ENCODE measurements at places on chromosomes 6 and 20.
A peak's percentile ranks its signal among the peaks of the same experiment; 100 is the strongest.

DNA sequence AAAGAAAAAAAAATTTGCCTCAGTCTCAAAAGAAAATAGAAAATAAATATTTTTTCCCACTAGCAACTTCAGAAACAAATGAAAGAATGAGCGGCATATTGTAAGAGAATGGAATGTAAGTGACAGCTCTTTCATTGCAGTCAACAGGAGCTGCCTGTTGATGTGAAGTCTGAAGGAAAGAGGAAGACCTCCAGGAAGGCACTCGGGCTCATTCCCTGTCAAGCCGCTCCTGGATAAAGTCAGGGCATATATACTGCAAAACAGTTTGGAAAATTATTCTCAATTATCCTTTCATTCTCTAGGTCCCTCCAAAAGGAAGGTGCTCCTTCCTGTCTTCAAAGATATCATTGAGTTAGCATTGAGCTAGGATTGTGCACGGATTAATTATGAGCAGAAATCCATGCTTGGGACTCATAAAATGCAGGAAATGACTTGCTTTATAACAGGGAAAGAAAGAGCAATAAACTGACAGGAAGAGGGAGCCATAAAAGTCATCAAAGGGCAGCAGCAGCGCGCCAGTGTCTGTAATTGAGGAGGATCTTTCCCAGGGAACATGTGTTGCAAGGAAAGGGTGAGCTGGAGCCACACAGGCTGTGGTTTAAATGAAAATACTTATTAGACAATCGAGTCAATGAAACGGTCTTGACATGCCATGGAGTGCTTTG lies 218.2 kb downstream of the C6orf118 start:
- no peak for DNase-seq

DNA sequence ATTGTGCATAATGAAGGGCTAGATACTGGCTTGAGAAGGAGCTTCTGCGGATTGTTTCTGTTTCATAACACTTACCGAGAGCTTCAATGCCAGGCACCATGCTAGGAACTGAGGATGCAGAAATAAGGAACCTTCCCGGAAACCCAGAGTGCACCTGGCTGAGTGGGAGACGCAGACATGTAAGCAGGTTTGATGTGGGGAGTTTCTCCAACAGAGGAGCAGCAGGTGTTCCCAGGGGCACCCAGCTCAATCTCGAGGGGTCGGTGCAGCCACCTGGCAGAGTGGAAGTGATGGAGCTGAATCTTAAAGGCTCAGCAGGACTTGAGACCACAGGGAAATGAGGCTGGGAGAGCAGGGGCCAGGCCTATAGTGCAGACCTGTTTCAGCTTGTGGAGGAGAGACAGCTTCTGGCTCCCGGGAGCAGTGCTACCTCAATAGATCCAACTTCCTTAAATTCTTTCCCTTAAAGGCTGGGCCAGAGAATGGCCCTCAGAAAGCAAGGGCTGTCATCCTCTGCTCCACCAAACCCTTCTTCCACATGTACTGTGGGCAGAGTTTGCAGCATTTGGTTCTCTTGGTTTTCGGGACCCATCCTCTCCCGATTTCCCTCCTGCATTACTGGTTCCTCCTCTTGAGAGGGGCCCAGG lies 27.8 kb upstream of the SRC start:
- no peak for DNase-seq

- DNase-seq, result peak; percentile 77
Measured at GRCh38 chr6:29797135-29797534, 30.5 kb upstream of the HLA-G start.

GRCh38 chr20:58892141-58892931 lies 39.8 kb downstream of the GNAS start:
- DNase-seq, result peak; percentile 71

GRCh38 chr6:73180076-73180738 lies 45.1 kb downstream of the KHDC1L start:
- DNase-seq, result no peak

DNA sequence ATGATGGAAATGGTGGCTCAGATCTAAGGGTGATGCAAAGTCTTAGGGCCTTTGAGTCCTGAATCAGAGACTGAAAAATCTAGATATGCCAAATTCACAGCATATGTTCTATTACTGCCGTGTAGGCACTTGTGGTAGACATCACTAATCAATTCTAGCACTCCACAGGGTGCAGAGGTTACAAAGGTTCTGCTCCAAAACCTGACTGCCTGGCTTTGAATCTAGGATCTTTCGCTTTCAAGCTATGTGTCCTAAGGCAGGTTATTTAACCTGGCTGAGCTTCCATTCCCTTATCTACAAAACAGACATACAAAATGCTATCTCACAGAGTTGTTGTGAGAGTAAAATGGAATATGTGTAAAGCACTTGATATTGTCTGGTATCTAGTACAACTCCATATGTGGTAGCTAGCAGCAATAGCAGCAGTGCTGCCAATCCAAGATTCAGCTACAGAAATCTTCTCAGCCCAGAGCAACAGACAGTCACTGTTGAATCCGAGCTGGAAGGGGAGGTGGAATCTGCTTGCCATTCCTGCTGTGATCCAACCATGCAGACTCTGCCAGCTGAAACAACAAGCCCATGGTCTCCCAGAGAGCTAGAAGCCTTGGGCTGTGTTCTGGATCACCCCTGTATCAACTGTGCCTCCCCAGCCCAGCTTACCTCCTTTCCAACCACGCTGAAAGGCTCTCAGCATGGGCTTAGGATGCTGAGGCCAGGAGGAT lies 206.9 kb downstream of the TFAP2C start:
- no peak for DNase-seq

DNA sequence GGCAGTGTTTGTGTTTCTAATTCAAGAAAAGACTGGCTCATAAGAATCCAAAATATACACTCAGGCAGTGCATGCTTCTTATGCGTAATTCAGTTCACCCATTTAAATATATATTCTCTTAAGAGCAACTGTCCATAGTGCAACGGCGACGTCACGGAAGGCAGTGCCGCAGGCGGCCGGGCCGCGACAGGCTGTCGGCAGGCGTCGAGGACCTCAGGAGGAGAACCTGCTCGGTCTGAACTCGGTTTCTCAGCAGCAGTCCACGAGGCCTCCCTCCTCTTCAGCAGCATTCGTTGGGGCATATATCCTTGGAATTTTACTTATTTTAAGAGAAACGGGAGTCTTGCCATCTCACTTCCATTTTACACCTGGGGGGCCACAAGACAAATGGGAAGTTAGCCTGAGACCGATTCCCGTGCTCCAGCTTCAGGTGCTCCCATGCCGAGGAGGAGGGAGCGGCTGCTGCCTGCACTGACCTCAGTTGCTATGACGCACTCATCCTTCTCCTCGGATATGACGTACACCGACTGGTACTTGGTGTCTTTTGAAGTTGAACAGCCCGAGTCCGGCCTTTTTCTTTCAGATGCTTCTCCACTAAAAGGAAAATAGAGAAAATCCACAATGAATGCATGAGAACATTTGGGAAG lies 8.2 kb downstream of the DLL1 start:
- no peak for DNase-seq

- DNase-seq, result peak; percentile 42
Measured at GRCh38 chr20:12040261-12040660, 122.6 kb downstream of the BTBD3 start.

GRCh38 chr20:3037654-3038053 lies 5.8 kb upstream of the GNRH2 start:
- no peak for DNase-seq

GRCh38 chr20:50123418-50123817 lies 10.5 kb upstream of the UBE2V1 start:
- no peak for DNase-seq

DNA sequence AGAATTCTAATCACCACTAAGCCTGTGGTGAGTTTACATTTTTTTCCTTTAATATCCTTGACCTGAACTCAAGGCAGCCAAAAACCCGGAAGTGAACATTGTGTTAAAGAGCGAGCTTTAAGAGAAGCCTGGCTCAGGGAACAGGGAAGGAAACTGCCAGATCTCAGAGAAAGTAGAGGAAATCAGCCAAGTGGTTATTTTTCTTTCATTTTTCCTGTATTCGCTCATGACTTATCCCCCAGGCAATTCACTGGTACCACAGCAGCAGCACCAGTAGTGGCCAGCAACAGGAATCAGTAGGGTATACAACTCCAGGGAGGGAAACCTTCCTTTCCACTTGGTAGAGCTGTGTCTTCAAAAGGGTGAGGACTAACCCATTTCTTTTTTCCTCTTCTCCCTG lies 89.6 kb upstream of the HMGCLL1 start:
- DNase-seq, result no peak

GRCh38 chr6:24972311-24972958 lies 36.7 kb upstream of the RIPOR2 start:
- no peak for DNase-seq

- no peak for DNase-seq
Measured at GRCh38 chr6:36484736-36485135, 41.9 kb downstream of the KCTD20 start.

DNA sequence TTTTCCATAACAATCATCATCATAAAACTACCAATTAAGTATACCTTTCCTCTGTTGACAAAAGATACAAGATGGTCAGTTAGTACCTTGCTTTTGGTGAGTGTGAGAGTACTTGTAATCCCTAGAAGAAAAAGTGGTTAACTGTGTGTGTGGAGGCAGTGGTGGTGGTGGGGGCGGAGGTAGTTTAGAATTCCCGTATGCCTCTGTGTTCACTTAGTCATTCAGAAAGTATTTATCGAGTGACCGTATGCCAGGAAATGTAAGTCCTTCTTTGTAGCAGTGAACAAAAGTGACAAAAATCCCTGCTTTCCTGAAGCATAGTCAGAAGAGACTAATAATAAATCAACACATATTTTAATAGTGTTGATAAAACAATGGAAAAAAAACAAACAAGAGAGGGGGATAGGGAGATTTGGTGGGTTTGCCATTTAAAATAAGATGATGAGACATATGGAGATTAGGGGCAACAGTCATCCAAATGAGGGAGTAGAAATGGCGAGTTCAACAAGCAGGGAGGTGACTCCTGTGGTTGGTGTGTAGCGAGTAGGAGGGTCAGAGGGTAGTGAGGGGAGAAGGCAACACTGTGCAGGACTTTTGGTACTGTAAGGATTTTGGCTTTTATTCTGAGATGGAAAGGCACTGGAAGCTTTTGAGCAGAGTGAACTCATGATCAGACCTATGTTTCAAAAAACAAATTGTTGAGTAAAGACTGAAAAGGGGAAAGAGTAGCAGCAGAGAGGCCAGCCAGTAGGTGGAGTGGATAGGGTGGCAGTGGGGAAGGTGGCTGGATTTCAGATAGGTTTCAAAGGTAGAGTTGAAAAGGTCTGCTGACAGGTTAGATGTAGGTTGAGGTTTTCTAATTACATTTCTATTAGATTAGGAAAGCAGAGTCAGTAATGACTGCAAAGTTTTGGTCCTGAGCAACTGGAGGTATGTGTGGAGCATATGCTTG lies 40.3 kb upstream of the SIM1 start:
- DNase-seq, result peak; percentile 69

DNA sequence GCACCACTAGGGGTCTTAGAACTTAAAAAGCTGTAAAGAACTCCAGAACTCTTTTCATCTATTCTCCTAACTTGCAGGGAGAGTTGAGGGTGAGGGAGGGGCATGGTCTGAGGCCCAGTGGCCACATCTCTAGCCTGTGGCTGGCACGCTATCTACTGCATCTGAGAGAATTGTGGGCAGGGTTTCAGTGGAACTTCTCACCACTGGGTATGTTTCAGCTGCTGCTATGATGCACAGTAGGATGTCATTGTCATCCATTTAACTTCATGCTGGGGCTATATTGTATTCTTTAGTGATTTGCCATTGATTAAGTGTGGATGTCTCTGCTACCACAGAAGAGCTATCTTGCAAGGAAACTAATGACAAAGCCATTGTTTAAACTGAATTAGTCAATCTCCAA lies 4.5 kb downstream of the TMEM14A start:
- no peak for DNase-seq

DNA sequence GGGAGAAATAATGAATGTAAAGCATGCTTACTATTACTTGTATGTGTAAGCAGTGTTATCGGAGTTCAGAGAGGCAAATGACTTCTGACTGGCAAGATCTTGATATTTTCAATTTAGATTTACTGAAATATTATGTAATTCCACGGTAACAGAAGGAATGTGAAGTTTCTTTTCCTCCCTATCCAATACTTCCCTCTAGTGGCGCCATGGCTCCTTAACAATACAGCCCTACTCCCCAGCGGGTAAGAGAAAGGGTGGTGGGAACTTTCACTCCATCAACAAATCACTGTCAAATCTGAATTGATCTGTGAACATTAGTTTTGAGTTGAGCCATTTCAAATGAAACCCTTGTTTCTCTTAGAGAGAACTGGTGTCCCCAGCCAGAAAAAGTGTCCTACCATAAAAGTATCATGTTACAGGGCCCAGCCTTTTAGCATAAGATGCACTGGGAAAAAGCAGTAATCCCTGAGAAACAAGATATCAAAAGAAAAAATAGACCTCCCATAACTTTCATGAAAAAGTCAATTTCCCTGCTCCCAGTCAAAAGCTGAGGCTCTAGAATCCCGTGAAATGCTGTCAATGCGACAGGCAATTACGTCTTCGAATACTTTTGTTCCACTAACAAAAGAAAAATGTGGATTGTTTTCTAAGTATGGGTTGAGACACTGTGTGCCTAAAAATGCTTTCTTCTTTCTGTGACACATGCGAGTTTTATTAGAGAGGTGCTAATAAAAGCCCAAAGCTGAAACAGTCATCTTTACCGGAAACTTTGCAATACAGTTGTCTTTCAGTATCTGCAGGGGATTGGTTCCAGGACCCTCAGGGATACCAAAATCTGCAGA lies 12.9 kb downstream of the COX7A2 start:
- DNase-seq, result peak; percentile 48

- no peak for DNase-seq
Measured at GRCh38 chr20:2054911-2055310, 46.7 kb upstream of the STK35 start.

DNA sequence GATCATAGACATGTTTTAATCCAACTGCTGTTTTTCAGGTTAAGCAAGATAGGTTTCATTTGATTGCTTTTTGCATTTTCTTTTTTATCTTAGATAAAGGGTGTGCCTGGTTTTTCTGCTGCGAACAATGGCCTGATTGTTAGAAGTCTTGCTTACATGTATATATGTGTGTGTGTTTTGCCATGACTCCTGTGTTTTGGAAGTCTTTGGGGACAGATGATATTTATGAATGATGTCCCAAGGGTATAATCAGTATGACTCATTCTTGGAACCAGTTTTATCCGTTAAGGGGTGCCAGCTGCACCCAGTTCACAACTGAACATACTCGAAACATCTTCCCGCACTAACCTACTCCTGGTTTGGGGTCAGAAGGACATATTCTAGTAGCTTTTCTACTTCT lies 230.1 kb upstream of the SUPT3H start:
- peak; percentile 94 for DNase-seq

GRCh38 chr20:63408684-63409046 lies 47.5 kb upstream of the CHRNA4 start:
- DNase-seq, result no peak

DNA sequence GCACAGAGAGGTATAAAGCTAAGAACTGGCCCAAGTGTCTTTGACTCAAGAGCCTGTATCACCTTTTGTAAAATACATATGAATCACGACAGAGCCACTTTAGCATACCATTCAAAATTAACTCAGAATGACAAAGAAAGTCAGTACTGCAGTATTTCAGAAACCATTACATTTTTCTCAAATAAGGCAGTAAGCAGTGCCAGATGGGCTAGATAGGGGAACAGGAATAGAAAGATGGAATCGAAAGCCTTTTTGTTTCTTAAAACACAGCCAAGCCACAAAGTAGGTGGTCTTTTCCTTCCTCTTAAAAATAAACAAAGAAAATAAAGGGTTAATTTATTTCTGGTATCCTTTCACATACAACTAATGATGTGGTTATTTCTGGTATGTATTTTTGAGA lies 10.3 kb downstream of the CLDN20 start:
- peak; percentile 27 for DNase-seq

GRCh38 chr6:63214816-63215215 lies 3.5 kb downstream of the FKBP1C start:
- no peak for DNase-seq

GRCh38 chr20:52899041-52899608 lies 73.0 kb upstream of the TSHZ2 start:
- DNase-seq, result no peak

All from RPMI7951 (cell line).